ENCODE measurements at places on chromosomes 6 and 20.

DNA sequence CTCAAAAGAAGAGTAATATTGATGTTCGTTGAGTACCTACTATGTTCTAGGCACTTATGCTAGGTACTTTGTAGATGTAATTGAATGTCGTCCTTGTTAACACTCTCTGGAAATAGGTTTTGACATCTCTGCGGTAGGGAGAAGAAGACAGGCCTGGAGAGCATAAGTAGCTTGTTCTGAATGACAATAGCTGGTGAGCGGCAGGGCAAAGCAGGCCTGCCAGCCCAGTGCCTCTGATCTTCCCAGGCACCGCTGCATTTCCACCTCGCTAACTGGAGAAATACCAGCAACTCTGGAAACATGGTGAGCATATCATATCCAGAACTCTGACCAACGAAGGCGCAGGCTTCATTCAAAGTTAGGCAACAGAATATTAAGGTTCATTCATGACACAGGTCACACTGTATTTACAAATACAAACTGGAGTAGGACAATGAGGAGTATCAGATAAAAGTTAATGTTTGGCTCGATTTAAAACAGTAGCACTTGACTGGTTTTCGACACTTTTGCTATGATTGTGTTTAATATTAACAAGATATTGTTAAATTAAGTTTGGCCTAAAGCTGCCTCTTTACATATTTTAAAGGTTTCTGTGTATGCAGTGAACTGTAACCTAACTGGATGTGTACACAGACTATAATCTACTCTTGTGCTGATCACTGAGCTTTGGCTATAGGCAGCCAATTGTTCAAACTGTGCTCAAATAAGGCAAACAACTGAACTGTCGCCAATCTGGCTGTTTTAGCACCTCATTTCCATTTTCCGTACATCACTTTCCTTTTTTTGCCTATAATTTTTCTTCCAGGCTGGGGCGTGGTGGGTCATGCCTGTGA lies 54.1 kb downstream of the PPP1R3G start:
- no peak for ATAC-seq

DNA sequence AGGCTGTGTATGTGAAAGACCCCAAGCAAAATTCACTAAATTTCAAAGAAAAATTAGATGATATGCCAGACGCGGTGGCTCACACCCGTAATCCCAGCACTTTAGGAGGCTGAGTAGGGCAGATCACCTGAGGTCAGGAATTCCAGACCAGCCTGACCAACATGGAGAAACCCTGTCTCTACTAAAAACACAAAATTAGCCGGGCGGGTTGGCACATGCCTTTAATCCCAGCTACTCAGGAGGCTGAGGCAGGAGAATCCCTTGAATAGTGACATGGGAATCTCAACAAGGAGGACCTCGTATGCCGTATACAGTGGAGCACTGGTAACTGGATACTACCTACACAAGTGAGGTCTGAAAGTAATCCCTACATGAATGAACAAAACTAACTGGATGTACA lies 92.7 kb upstream of the JARID2 start:
- ATAC-seq: no peak

DNA sequence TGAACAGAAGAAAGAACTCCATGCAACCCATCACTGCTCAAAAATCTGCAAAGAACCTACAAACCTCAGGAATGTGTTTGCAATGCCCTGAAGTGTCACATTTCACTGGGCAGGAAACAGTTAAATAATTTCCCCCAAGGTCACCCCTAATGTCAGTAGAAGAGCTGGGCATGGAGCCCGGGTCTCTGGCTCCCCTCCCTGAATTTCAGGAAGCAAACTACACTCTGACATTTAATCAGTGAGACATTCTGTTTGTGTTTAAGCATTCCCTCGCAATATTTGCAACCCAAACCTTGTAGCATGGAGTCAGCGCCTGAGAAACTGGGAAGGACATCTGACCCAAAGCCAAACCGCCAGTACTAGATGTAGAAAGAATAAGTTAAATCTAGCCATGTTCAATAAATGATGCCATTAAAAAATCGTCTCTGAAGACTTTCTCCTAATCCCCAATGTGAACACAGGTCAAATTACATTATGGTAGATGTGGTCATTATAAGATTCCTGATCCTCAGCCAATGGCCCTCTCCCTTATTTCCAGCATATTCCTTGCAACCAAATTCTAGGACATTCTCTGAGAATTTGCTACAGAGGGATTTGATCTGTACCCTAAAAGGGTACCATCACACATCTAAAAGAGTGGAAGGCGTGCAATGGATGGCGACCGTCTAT lies 91.2 kb upstream of the ADTRP start:
- ATAC-seq: no peak

DNA sequence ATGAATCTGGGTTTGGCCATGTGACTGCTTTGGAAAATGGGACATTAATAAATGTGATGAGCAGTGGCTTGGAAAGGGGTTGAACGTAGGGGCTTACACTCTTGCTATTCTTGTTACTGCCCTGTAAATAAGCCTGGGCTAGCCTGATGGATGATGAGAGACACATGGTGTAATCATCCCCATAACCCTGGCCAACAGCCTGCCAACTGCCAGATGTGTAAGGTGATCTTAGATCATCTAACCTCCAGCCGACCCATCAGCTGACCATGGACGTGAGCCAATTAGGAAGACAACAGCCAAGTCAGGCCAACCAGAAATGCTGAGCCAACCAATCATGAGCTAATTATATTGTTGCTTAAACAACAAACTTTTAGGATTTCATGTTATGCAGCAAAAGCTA lies 25.2 kb downstream of the FBXO30 start:
- no peak for ATAC-seq
